ENCODE measurements at places on chromosomes 7 and 10.
A peak's percentile ranks its signal among the peaks of the same experiment; 100 is the strongest.

GRCh38 chr10:48548531-48549135 is 56.2 kb downstream of the ARHGAP22 start:
- DNase-seq = no peak

- DNase-seq = no peak
These were observed 921.5 kb downstream of the TYW1 start for GRCh38 chr7:67918158-67918557.

DNA sequence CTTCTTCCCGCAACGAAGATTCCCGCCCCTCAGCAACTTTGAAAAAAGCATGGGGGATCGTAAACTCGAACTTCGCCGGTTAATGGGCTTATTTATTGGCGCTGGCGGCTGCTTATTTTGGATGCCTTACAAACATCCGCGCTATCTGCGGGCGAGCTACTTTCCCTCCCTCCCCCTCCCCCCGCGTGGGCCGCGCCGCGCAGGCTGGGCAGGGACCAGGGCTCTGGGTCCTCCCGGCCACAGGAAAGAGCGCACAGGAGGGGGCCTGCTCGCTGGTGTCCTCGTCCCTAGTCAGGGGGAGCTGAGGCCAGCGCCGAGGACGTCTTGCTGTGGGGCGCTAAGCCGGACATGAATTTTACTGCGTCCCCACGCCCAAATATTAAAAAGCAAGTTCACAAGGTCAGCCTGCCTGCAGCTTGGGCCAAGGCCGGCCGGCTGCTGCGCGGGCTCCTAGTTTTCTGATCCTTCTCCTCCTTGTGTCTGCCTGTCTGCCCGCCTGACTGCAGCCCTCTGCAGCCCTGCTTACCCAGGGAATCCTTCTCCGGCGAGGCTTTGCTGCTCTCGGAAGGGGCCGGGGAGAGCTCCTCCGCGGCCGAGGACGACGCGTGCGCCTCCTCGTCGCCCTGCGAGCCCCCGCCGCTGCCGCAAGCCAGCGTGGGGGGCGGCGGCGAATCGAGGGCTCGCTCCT is 1.2 kb downstream of the HOXA10 start:
- no peak for DNase-seq

DNA sequence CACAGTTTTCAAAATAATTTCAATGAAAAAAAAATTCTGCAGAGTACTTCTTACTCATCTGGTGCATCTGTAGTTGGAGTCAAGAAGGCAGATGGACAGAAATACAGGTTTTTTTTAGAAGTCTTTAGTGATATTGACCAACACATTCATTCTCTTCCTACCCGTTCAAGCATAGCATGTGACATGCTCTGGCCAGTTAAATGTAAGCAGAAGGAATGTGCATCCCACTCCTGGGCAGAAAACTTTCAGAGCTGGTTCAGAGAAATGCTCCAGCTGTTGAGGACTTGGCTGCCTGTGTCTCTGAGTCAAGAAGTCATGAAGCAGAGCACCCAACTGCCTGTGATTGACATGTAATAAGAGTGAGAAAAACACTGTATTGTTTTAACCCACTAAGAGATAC is 665.3 kb upstream of the IGFBP3 start:
- peak; percentile 20 for DNase-seq

DNA sequence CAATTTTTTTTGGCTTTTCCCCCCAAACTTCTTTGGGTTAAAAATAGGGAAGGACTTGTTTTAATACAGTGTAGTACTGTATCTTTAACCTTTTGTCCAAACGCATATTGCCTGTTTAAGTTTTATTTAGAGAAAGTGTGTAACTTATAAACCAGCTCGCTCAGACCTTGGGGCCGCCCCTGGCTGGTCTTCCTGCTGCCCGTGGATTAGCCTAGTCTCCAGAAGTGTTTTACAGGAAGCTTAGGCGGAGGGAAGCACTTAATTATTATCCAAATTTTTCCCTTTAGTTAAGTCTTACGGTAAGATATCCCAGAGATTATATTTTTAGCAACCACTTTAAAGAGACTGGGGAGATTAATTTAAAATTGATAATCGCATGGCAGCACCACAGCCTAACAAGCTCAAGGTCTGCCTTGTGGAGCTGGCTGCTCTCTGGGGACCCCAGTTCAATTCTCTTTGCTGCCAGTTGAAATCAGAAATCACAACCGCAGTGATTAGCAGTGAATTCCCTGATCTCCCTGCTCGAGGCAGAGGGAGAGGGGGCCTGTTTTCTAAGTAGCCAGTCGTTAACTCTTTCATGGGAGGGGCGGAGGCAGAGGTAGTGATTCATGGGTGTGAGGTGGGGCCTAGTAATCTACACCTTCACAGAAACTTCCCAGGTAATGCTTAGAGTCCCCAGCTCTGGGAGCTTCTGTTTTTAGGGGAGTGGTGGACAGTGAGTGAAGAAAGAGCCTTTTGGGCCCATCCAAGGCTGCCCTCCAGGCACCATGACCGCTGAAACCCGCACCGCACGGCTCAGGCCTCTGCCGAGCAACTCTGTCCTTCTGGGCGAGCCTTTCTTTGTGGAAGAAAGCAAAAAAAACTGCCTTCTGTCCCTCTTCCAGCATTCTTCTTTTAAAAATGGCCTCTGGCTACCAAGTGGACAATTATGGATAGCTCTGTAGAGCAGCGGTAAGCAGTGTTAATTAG is 548.7 kb upstream of the GALNT17 start:
- no peak for DNase-seq

All from iris pigment epithelial cell (primary cell).